ENCODE measurements at places on chromosomes 16 and 17.

- DNase-seq = peak; percentile 52
Measured at GRCh38 chr17:48610282-48611211, at the start of gene HOXB7. Gene HOXB7, minus strand, starts transcription at chr17:48611017. Its CDS starts 99 bp downstream, at chr17:48610918.

DNA sequence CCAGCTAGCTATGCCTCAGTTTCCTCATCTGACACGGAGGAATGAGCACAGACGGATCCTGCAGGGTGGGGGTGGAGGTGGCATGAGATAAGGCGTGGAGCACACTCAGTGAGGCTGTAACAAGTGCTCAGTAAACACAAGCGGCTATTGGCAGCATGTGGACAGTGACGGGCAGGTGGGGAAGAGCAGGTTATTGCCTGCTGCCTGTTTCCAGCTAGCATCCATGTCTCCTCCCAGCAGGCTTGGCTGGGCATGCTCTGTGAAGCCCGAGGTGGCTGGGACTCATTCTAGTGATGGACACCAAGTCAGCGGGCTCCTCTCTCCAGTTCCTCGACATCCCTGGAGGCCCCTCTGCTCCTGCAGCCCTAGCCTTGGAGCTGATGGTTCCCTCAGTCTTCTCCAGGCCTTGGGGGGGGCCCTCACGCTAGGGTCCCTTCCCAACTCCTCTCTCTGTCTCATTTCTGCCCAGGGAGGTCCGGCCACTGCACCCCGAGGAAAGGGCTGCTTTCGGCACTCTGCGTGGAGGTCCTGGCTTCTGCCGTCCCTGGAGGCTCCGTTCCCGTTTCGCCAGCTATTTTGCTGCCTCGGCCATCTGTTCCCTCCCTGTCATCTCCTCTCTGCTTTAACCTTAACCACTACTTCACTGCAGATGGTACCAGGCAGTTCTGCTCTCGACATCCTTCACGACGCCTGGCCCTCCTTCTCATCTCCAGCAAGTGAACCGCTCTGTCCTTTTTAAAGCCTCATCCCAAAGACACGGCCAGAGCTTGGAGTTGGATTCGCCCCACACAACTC, 6.2 kb downstream of the RTN4RL1 start:
- no peak for DNase-seq

GRCh38 chr16:51404386-51404785, 253.3 kb upstream of the SALL1 start:
- DNase-seq = no peak

DNA sequence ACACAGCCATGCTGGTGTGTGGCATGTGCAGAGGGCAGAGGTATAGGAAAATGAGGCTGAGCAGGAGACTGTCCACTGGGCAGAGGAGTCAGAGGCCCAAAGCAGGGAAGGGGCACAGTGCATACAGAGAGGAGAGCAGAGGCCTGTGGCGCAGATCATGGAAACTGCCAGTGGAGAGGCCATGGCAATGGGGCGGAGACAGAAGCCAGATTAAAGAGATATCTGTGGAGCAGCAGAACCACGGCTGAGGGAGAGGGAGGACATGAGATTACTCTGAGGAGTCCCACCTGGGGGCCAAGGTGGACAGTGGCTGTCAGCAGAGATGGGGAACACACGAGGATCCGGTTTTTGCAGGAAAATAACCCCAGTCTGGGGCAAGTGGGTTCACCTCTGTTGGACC, 43.3 kb downstream of the RANBP10 start:
- no peak for DNase-seq

GRCh38 chr16:11506741-11507305, 79.9 kb downstream of the LITAF start:
- no peak for DNase-seq

GRCh38 chr17:68089881-68090280, 54.3 kb downstream of the KPNA2 start:
- DNase-seq = no peak

DNA sequence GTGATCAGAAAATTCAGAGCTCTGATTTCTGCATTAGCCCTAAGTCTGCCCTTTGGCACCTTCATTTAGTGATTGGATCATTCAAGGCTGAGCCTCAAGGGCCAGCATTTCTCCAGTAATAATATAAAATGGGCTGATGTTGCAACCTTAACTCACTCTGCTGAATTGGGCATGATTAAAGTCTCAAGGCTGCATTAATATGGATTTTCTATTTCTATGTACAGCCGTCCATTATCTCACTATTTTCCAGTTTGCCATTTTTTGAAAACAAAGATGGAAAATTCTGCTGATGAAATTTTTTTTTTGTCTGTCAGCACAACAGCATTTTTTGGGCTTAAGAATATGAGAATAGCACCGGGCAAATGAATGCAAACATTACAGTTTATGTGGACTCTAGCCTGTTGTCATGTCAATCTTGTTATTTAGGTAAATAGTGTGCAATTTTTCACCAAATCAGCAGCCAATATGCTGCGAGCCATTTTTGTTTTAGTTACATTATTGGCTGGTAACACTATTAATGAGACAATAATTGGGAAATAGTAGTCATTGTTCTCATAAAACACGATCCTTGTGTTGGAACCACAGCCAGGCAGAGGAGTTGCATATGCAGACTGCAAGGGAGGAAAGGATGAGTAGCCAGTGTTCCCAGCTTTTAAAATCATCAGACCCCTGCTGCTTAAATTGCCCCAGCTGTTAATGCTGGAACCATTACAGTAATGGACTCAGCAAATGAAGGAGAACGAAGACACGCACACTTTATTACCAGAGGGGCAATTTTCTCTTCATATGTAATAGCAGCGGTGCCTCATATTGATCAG, 10.5 kb downstream of the FTO start:
- DNase-seq = no peak

GRCh38 chr16:1258906-1259759, 3.3 kb downstream of the TPSD1 start:
- DNase-seq = no peak

DNA sequence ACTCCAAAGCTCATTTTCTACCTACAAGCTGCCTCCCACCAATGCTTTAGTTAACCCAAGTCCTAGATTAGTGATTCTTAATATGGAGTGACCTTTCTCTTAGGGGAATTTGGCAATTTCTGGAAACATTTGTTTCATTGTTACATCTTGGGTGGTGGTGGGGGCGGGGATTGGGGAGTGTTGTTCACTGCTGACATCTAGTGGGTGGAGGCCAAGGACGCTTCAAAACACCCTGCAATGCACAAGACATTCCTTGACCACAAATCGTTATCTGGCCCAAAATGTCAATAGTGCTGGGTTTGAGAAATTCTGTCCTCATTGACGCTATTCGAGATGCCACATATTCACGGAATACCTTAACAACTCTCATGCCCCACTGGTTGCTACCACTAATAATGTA, 282.9 kb downstream of the RBFOX1 start:
- DNase-seq = no peak

GRCh38 chr17:79513206-79513605, 97.6 kb downstream of the RBFOX3 start:
- no peak for DNase-seq

- no peak for DNase-seq
Measured at GRCh38 chr17:81370294-81370693, 25.0 kb upstream of the BAHCC1 start.

GRCh38 chr16:17068524-17068923, 402.2 kb downstream of the XYLT1 start:
- no peak for DNase-seq

- no peak for DNase-seq
Measured at GRCh38 chr17:43864161-43864984, 17.4 kb downstream of the CD300LG start.

DNA sequence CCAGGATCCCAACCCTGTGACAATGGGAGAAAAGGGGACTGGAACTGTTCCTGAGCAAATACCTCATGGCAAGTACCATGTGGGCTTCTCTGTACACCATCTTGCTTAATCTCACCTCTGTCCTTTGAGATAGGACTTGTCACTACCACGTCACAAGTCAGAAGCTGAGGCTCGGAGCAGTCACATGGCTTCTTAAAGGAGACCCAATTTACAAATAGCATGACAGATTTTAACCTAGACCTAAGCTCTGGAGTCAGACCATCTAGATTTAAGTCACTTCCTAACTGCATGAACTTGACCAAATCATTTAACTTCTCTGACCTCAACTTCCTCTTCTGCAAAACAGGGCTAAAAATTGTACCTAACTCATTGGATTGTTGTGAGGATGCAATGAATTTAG, 36.0 kb upstream of the CCL1 start:
- no peak for DNase-seq

DNA sequence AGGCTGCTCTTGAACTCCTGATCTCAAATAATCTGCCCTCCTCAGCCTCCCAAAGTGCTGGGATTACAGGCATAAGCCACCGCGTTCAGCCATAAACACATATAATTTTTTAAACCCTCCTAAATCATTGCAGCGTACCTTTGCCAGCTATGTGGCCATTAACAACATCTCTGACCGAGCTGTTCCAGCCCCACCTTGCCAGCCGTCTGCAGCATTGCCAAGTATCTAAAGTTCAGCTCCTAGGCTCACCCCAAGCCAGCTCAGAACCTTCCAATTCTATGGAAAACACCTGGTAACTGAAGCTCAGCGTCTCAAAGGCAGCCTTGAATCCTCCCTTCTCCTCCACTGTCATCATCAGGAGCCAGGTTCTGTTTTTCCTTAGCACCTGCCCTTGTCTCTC, 5.1 kb upstream of the MEIOB start:
- DNase-seq = no peak

- no peak for DNase-seq
Measured at GRCh38 chr16:81718637-81719036, 60.5 kb upstream of the PLCG2 start.

DNA sequence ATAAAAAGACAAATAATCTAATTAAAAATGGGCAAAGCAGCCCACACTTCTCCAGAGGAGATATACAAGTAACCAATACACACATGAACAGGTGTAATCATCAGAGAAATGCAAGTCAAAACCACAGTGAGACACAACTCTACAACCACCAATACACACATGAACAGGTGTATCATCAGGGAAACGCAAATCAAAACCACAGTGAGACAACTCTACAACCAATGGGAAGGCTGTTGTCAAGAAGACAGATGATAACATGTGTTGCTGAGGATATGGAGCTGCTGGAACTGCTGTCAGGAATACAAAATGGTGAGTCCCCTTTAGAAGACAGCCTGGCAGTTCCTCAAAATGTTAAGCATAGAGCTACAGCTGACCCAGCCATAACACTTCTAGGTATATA, 22.5 kb upstream of the ENGASE start:
- DNase-seq = no peak

- DNase-seq = no peak
Measured at GRCh38 chr16:86077243-86077940, 178.4 kb downstream of the IRF8 start.

DNA sequence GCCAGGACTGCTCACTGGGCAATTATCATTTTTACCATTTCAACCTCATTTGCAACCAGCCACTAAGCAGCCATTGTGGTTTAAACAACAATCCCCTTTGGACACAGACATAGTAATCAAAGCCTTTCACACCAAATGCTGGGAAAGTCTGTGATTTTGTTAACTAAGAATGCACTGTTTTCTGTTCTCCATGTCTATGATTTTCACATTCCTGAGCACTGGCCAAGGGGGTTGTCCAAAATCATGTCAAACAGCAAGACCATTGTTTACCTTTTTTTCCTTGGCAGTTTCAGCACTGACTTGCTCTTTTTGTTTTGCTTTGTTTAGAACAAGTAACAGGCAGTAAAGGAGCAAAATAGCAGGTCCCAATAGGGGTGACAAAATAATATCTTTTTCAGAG, 106.3 kb upstream of the SIAH1 start:
- no peak for DNase-seq

DNA sequence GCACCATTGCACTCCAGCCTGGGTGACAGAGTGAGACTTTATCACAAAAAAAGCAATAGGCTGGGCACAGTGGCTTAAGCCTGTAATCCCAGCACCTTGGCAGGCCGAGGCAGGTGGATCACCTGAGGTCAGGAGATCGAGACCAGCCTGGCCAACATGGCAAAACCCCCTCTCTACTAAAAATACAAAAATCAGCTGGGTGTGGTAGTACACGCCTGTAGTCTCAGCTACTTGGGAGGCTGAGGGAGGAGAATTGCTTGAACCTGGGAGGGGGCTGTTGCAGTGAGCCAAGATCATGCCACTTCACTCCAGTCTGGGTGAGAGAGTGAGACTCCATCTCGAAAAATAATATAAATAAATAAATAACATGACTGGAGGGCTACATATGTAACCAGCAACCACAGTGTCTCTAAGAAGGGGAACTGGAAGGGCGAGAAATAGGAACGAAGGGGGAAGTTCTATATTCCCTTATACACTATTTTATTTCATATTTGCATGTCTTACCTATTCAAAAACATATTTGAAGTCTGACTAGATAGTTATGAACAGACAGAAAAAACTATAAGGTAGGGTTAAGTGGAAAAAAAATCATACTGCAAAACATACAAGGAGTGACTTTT, 25.9 kb downstream of the MYH11 start:
- DNase-seq = no peak

- no peak for DNase-seq
Measured at GRCh38 chr16:14389359-14389758, 240.7 kb downstream of the PARN start.

GRCh38 chr16:10600782-10601443, 20.5 kb upstream of the EMP2 start:
- no peak for DNase-seq

DNA sequence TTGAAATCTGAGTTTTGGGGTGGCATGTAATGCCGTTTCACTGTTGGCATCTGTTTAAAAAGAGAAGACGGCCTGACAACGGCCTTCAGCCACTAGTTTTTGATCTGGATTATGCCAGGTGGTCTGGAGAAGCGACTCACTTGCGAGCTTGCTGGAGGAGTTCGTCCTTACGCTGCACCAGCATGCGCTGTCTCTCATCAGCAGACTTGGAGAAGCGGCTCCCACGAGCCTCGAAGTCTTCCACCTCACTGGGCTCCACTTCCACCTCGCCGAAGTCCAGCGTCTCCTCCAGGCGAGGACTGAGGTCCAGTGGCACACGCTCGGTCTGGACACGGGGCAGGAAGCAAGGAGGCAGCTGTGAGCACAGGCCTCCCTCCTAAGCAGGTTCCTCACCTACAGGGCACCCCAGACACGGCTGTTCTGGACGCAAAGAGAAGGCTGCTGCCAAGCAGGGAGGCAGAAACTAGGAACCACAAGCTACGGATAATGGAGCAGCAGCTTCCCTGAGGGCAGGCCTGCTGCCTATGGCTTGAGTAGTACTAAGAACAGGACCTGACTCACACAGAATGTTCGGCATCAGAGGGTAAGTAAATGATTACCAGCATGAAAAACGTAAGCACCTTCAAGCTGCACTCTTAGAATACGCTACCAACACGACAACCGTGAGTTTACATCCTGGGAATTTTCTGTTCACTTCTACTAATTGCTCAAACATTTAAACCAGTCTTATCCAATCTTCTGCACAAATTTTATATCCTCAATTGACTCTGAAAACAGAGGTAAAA, 61.4 kb downstream of the AMFR start:
- DNase-seq = no peak

GRCh38 chr17:83091257-83092141, 12.1 kb downstream of the METRNL start:
- DNase-seq = no peak

DNA sequence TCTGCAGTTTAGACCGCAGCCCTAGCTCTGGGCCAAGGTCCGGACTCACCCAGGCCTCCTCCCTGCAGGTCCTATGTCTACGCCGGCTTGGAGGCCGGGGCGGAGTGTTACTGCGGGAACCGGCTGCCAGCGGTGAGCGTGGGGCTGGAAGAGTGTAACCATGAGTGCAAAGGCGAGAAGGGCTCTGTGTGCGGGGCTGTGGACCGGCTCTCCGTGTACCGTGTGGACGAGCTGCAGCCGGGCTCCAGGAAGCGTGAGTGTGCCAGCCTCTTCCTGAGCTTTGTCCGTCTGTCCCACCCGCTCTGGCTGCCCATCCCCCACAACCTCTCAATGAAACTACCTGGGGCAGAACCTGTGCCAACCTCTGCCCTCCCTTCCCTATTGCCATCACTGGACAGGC, 20.1 kb downstream of the WSCD1 start:
- no peak for DNase-seq

- no peak for DNase-seq
Measured at GRCh38 chr16:68506331-68507053, 32.6 kb upstream of the ZFP90 start.

All from stimulated activated CD8-positive, alpha-beta memory T cell treated with anti-CD3 and anti-CD28 coated beads, Interleukin-7, amount 100 ng/mL, for 1 hour (primary cell).